ENCODE measurements at places on chromosomes 2 and 18.

DNA sequence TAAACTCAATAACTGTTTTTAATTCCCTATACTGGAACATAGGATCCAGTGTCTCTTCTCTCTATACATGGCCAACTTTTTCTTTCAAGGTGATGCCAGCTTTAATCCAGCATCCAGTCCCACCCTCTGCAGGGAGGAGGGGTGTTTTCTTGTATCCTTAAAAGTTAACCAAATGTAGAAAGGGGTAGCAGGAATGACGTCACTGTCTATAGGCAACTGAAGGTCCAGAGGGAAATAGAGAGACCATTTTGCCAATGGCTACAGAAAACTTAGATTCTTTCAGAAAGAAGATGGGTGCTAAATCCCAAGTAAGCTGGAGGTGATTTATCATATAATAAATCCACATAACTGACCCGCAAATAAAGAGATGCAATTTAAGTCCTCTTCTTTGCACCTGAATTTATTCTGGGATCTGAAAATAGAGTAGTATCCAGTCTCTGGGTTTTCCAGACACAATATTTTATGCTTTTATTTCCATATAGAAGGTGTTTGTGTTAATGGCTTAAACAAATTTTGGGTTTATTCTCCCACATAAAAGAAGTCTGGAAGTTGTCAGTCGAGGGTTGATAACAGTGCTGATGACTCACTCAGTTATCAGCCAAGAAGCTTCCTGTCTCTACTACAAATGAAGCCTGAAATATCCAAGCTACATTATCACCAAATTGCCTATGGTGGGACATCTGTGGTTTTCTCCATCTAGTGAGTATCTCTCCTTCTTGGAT is 5.7 kb upstream of the DNER start:
- DNase-seq: no peak

GRCh38 chr2:54396107-54396506 is 60.0 kb upstream of the SPTBN1 start:
- DNase-seq: no peak

DNA sequence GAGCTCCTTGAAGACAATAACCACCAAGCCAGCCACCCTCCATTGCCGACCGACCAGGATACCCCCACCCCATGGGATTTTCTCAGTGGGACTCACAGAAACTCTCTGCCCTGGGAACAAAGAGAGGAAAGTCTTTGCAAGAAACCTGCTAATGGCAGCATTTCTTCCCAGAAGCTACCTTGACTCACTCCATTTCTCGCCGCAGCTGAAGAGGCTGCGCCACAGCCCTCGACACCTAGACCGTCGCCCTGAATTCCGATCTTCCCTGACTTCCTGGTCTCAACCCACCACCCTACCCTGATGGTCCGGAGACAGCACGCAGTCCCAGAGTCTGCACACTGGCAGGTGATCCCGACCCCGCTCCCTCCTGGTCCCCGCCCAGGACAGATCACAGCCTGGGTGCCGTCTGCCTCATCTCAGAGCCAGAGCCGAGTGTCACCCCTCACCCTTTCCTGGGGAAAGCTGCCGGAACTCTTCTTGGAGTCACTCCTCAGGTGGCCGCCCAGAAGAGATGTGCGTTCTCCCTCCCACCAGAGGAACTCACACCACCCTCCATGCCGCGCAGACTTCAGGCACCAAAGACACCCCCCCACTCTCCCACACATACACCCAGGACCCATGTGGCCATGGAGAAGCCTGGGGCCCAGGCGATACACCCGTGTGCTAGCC is 24.6 kb downstream of the AQP12A start:
- no peak for DNase-seq

DNA sequence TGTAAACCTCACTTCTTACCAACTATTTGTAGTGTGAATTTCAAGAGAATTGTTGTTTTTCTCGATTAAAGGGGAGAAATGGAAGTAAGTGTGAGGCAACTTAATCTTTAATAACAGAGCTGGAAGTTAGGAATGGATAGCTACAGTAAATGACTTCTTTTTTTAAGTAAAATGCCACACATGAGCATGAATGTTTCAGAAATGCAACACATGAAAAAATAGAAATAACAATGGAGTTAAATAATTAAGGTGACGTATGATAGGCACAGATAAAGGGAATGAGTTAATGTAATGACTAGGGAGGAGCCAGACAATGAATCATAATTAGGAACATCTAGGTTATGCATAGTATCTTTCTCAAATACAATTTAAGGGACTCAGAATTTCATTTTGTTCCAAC is 3.4 kb downstream of the REL start:
- no peak for DNase-seq

- no peak for DNase-seq
Measured at GRCh38 chr2:106816974-106817373, 69.0 kb downstream of the ST6GAL2 start.

GRCh38 chr18:58526425-58527284 is 102.2 kb downstream of the ALPK2 start:
- DNase-seq: no peak

DNA sequence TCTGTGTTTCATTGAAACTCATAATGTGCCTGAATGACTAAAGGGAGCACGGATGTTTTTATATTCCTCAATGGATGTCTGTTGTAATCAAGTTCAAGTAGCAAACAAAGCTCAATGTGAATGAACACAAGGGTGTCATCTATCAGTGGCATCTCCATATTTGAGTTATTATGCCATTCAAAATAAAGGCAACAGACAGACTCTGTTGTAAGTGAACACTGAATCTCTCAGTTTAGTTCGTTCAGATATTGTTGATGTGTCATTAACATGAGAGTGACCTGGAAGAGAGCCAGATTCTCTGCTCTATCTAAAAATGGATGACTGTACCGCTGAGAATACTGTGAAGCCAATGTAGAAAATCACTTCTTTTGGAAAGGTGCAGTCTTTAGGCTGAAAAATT is 118.7 kb downstream of the NUP35 start:
- no peak for DNase-seq

DNA sequence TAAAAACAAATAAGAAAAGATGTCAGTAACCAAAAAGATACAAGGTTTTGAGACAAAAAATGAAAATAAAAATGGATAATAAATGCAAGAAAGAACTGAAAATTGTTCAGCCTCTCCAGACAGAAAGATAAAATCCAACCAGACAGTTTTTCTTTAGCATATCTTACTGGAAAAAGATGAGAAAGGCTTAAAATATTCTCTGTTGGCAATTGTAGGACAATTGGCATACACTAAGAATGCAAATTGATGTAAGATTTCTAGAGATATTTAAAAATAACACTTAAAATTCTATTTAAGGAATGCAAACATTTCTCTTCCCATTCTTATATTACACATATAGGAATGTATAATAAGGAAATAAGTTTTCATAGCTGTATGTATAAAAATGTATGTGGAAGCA is 590.6 kb downstream of the DSC3 start:
- no peak for DNase-seq

DNA sequence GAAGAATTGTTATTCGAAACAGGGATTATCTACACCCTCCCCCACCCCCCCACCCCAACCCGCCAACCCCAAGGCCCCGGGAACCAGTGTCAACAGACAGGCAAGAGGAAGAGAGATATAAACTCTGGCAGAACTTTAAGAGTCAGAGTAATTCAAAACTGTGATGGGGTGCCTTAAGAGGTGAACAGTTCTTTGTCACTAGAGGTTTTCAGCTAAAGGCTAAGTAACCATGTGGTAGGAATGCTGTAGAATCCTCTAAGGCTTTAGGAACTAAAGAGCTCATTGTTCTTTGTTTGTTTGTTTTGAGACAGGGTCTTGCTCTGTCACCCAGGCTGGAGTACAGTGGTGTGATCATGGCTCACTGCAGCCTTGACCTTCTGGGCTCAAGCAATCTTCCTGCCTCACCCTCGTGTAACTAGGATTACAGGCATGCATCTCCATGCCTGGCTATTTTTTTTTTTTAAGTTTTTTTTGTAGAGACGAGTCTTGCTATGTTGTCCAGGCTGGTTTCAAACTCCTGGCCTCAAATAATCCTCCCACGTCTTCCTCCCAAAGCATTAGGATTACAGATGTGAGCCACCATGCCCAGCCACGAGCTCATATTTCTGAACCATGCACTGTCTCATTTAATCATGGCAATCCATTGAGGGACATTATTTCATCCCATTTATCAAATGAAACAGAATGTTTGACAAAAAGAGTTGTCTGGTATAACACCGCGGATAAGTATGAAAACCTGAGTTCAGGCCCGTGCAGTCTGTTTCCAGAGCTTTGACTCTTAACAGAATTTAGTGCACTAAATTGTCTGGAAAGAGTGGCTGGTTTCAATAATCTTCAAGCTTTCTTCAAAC is 20.8 kb upstream of the TMEM17 start:
- no peak for DNase-seq

DNA sequence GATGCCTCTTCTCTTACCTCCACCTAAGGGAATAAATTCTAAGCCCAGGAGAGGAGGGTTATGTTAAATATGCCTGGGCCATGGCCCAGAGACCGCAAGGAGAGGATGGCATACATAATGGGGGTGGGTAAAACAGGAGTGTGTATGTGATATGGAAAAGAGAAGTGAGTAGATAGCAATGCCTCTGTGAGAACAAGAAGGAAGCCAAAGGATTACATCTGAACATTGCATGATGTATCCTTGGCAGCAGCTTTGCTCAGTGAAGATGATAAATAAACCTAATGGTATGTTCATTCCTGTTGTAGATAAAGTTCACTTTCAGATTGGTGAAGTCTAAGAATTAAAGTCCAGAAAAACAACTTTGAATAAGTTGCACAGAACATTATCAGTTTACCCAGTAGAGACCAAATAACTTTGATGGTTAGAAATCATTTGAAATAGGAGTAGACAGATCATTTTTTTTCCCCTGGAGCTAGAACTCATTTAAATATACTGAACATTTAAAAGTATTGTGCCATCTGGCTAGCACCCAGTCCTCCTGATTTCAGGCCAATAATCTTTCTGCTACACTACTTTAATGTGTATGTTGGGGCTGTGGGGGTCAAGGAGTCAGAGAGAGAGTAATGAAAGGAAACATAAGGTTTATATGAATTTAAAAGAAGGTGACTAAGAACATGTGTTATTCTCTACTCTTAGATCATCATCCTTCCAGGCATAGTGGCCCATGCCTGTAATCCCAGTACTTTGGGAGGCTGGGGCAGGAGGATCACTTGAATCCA is 231.7 kb downstream of the PARD3B start:
- no peak for DNase-seq

GRCh38 chr2:236168110-236169080 is at the start of gene GBX2:
Gene GBX2 (minus strand): TSS chr2:236168386. CDS start chr2:236167971, 415 bp downstream.
- DNase-seq: no peak

DNA sequence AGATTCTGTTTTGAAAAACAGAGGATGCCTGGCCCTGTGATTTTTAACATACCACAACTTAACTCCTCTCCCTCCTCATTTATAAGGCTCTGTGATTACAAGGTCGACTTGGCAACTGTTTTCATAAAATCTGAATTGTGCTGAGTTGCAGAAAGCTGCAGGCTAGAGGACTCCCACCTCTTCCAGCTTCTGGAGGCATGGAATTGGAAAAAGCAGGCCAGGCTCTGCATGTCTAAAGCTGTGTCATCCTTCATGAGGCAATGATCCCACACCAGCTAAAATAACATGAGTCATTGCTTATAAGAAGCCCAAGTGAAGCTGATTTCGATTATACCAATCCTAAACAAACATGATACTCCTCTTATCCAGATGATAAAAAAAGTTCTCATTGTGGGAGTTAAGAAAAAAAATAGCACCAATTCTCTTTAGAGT is 11.7 kb downstream of the ARHGAP28 start:
- DNase-seq: peak; percentile 57

- peak; percentile 67 for DNase-seq
Measured at GRCh38 chr2:204691911-204692510, 146.7 kb downstream of the PARD3B start.

- DNase-seq: no peak
Measured at GRCh38 chr2:183597841-183598240, 473.6 kb downstream of the NUP35 start.

- DNase-seq: no peak
Measured at GRCh38 chr2:180829261-180829660, 151.1 kb upstream of the UBE2E3 start.

GRCh38 chr2:109242210-109242653 is 113.2 kb downstream of the SH3RF3 start:
- DNase-seq: no peak

DNA sequence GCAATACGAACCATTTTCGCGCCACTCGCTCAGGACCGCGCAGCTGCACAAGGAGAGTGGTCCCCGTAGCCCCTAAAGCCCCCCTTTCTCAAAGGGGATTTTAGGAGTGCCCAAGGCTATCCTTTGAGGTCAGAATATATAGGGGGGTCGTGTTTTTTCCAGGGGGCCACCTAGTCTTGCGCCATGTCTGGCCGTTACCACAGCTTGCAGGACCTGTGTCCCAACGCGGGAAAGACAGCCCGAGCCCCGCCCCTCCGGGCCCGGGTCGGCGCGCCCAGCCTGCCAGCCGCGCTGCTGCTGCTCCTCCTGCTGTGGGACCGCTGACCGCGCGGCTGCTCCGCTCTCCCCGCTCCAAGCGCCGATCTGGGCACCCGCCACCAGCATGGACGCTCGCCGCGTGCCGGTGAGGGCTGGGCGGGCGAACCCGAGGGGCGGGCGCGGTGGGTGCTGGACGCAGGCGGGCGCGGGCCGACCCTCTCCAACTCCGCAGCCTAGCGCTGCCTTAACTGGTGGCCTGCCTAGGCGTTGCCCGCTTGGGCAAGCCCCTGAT is at the start of gene CDCA7:
Gene CDCA7, plus strand, starts transcription at position 291 of the 550 bp plus-strand sequence. Its CDS starts 92 bp downstream, at position 383.
- DNase-seq: no peak

DNA sequence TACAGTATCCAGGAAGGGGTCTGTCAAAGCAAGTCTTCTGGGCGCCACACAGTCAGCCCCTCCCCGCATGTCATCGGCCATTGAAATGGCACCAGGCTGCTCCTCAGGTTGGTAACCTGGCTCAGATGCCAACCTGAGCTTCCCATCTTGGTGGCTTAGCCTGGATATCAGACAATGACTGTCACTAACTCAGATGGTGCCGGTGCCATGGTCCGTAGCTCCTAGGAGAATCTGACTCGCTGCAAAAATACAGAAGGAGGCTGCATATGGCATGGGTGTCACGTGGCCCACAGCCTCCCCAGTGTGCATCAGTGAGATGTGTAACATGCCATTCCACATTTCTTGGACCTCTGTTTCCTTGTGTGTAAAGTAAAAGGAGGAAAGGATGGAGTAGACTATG is 3.2 kb downstream of the NOSTRIN start:
- no peak for DNase-seq

DNA sequence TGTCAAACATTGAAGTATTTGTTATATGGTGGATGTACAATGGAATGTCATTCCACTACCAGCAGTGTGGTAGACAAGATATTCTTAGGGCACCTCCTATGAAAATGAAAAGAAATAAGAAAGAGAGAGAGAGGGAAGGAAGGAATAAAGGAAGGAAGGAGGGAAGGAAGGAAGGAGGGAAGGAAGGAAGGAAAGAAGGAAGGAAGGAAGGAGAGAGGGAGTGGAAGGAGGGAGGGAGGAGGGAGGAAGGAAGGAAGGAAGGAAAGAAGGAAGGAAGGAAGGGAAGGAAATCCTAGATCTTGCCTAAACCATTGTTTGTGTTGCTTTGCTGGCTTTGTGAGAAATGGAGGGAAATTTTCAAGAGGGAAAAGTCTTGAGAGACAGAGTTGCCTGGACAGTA is 50.1 kb upstream of the TCF7L1 start:
- no peak for DNase-seq

- DNase-seq: no peak
Measured at GRCh38 chr2:176099728-176100546, at the start of gene HOXD12. Gene HOXD12 (plus strand): TSS chr2:176099795. CDS start chr2:176099802, 7 bp downstream.

GRCh38 chr2:168710754-168711467 is 91.5 kb upstream of the NOSTRIN start:
- no peak for DNase-seq
